ENCODE measurements at places on chromosomes 12 and 14. TPM values are rescaled to one million over a fixed set of nuclear protein-coding genes. Genes with fewer than 3 reads are reported as not detected.

The PPFIA2 gene
- total RNA-seq, result 1.8 TPM

The SYCP3 gene
- total RNA-seq, result 0.07 TPM

The SPRYD4 gene
- 4.3 TPM for total RNA-seq

The KLRB1 gene
- total RNA-seq, result not detected

The FAM181A gene
- total RNA-seq, result not detected

The CCDC184 gene
- total RNA-seq, result 2.2 TPM

The DHRS1 gene
- total RNA-seq, result 8.8 TPM

The TTC8 gene
- total RNA-seq, result 13.5 TPM

GRCh38 chr12:41250748-41251147 is 62.6 kb downstream of the PDZRN4 start:
- DNase-seq, result no peak

DNA sequence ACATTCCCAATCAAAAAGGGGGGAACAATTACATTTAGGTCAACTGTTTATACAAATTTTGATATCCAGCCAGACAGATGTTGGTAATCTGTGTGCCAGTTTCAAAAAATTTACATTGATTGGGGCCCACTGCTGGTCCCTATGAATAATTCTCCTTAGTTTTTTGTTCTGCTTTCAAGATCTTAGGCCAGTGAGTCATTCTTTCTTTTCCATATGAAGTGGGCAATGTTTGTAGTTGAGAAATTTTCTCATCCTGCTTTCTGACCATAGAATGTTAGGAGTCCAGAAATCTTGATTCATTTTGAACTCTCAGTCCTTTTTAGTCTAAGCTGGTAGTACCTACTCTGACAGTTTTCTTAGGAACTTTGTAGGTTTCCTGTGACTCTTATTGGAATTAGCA is 244.3 kb downstream of the DIO2 start:
- DNase-seq, result no peak

GRCh38 chr12:97024393-97024792 is 117.3 kb downstream of the NEDD1 start:
- DNase-seq, result no peak

- no peak for DNase-seq
Observed at GRCh38 chr14:28570391-28570790, 196.2 kb upstream of the FOXG1 start.

GRCh38 chr14:71286126-71286525 is 378.9 kb downstream of the PCNX1 start:
- DNase-seq, result no peak

GRCh38 chr14:38992067-38992844 is 110.8 kb downstream of the SEC23A start:
- DNase-seq, result no peak

- DNase-seq, result no peak
Observed at GRCh38 chr12:104204690-104205480, 10.7 kb upstream of the TXNRD1 start.

- DNase-seq, result no peak
Observed at GRCh38 chr12:108234158-108234557, 105.0 kb downstream of the CMKLR1 start.

GRCh38 chr14:21894003-21894897 is 220.6 kb upstream of the OR4E1 start:
- DNase-seq, result peak; percentile 66

GRCh38 chr12:2169940-2170339 is 117.2 kb downstream of the CACNA1C start:
- DNase-seq, result no peak

- DNase-seq, result no peak
Observed at GRCh38 chr12:24742378-24742777, 206.5 kb downstream of the BCAT1 start.

GRCh38 chr14:45716572-45716971 is 463.6 kb upstream of the MIS18BP1 start:
- no peak for DNase-seq

GRCh38 chr14:37655418-37655817 is 60.0 kb downstream of the TTC6 start:
- no peak for DNase-seq

- DNase-seq, result no peak
Observed at GRCh38 chr14:67882986-67883555, 63.5 kb downstream of the RAD51B start.

- DNase-seq, result no peak
Observed at GRCh38 chr12:48110691-48111311, 4.9 kb upstream of the SENP1 start.

DNA sequence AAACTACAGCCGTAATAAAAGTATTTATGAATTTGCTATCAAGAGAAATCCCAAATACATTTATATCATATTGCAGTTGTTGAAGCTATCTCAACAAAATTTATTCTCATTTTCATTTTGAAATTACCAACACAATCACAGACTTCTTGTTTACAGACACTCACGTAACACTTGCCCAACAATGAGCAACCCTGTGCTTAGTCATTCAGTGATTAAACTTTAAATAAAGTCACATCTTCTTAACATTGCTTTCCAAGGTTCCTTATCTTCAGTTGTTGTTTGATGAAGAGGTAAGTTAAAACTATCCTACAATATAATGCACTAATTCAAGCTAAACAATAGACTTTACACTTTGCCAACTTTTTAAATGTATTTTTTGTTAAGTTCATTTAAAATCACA is 601.8 kb downstream of the SLC16A7 start:
- DNase-seq, result no peak

- no peak for DNase-seq
Observed at GRCh38 chr12:67681105-67681778, 32.7 kb downstream of the DYRK2 start.

DNA sequence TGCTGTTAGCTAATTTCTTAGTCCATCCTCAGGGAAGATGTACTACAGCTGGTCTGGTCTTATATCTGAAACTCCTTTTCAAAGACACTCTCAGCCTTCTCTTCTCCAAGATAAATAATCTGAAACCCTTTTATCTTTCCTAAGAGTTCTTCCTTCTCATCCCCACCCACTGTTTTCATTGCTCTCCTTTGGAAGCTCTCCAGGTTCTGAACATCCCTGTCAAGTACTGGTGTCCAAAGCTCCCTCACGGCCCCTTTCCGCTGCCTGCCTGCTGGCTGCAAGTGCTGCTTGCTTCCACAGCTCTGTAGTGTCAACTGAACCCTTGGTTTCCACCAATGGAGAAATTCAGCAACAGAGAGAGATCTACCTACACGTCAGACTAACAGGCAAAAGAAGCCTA is 6.6 kb upstream of the SLC6A13 start:
- no peak for DNase-seq

DNA sequence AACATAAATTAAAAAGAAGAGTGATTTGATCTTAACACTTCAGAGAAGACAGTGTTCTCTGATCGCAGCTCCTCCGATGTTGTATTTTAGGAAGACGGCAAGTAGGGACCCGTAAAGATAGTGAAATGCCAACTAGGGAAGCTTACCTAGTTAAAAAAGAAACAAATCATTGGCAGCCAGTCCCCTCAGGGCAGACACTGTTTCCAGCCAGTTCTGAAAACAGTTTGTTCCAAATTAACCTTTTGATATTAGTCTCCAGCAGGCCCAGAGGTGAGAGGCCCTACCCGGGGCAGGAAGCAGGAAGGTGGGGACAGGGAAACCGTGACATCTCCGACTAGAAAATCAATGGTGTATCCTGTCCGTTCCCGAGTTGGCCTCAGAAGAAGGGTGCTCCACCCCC is 56.0 kb downstream of the KSR2 start:
- DNase-seq, result no peak

DNA sequence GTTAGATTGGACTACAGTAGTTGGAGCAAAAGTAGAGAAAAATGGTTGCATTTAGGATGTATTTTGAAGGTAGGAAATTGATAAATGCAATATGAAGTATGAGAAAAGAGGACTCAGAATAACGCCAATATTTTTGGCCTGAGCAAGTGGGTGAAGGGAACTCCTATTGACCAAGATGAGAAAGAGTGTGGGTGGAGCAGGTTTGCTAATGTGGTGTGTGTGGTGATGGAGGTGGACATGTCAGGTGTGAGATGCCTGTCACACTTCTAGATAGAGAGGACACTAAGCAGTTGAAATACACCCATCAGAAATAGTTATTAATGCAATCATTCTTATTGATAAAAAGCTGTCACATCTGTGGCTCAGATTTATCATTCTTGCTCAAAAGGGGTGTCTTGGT is 7.3 kb downstream of the GUCY2C start:
- no peak for DNase-seq

DNA sequence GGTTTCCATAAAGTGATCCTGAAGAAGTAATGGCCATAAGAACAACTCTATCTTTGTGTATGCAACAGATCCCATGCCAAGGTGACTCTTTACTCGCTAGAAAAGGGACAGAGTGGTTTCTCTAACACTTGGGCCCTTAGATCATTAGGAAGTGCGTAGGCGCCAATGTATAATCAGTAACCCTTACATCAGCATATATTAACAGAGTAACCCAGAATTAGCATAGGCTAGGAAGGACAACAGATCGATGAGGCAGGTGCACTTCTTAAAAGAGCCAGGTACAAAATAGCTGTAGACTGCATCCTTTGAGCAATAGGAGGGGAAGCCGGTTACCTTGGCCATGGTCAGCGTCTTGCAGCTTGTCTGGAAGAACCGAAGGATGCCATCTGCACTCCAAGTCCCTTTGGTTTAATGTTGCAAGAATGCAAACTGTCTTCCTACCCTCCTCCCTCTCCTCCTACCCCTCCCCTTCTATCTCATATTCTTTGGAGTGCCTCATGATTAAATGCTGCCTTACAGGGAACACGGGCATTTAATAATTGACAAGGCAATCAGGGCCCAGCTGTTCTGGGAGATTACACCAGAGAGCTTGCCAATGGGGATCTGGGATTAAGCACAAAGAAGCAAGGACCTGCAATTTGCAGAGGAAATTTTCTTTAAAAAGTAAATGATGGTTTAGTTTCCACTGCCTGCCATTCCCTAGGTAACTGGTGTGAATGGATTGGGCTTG is 8.0 kb downstream of the GSG1 start:
- DNase-seq, result no peak

All from H1 (cell line).